NCI-H774 (cell line): ENCODE measurements at places on chromosomes 6 and 20.

- no peak for DNase-seq
Measured at GRCh38 chr6:168948002-168948401, 305.6 kb downstream of the THBS2 start.

DNA sequence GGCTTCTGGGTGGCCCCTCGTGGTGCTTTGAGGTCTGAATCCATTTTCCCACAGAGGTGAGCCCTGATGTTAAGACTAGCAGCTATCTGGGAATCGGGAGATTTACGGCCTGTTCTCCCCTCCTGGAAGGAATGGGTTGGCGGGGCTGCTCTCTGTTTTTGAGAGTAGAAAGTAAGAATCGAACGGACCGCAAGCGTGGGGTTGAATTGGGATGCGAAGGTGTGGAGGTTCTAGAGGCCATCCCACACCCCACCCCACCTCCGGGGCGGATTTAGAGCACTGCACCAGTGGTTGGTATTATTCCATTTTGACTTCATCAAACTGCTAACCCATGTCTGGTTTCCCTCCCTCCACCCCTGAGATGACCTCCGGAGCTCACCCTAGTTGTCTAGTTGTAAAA is 11.5 kb downstream of the PYGB start:
- no peak for DNase-seq

DNA sequence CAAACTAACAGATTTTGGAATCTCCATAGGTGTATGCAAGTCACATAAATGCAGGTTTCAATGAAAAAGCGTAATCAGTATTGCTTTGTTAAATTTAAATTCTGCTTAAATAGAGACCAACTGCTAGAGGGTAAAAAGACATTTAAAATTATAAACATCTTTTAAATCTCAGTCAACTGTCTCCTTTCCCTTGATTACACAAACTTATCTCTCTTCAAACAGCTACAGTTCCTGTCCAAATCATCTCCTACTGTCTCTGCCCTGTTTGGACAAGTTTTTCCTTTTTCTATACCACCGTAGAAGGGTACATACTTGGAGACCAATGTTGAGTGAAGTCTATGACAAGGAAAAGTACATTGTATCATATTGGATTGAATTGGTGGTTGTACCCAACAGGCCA is 43.5 kb downstream of the AGPAT4 start:
- no peak for DNase-seq

- DNase-seq, result no peak
Measured at GRCh38 chr6:75694406-75694805, 54.6 kb upstream of the MYO6 start.

DNA sequence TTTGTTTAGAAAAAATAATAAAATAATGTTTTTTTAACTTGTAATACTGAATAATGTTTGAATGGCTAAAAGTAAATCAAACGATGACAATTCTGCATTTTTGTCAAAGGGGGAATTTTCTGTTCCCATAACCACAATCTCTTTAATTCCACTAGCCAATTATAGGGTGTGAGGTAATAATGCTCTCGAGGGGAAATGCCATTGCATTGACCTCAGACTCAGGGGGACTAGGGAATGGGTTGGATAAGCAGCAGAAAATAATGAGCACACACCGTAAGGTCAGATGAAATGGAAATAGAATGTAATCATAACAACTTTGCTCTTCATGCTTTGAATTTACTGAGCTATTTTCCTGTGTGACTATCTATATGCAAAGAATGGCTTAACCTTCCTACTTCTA is 584.7 kb downstream of the RFPL4B start:
- no peak for DNase-seq

- no peak for DNase-seq
Measured at GRCh38 chr20:43953919-43954592, 39.4 kb downstream of the TOX2 start.

DNA sequence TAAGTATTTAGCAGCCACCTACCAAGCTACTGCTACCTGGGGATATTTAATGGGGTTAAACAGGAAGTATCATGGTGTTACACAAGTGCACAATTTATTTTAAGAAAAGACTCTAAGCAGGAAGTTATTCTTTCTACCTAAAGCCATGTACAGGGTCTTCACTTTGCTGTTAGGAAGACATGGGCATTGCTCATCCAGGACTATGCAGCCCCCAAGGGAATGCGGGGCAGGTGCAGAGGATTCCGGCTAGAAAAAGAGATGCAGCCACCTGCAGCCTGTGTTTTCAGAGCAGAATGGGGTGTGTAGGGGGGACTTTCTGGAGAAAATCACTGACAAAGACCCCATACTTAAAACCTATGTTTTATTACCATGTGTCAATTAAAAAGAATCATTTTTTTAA is 399.1 kb upstream of the NOX3 start:
- no peak for DNase-seq

- DNase-seq, result no peak
Measured at GRCh38 chr20:25452333-25452732, 44.9 kb downstream of the GINS1 start.

- no peak for DNase-seq
Measured at GRCh38 chr20:13251106-13251903, 30.2 kb downstream of the ISM1 start.

DNA sequence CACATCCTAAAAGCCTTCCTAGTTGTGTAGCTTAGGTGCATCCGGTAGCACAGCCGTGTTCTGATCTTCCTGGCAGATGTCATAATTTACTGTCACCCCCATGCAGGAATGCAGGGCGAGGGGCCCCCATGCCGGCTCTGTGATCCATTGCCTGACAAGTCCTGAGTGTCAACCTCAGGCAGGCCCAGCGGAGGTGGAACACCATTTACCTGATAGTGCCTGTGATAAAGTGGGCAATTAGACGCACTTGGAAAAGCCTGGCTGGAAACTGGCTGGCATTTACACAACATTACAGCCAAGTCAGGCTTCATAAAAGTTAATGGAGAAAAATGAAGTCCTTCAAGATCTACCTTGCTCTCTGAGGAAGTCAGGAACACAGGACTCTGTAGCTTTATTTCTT is 521.4 kb upstream of the JAG1 start:
- no peak for DNase-seq

GRCh38 chr6:144298916-144299315 is 13.8 kb downstream of the UTRN start:
- DNase-seq, result no peak

DNA sequence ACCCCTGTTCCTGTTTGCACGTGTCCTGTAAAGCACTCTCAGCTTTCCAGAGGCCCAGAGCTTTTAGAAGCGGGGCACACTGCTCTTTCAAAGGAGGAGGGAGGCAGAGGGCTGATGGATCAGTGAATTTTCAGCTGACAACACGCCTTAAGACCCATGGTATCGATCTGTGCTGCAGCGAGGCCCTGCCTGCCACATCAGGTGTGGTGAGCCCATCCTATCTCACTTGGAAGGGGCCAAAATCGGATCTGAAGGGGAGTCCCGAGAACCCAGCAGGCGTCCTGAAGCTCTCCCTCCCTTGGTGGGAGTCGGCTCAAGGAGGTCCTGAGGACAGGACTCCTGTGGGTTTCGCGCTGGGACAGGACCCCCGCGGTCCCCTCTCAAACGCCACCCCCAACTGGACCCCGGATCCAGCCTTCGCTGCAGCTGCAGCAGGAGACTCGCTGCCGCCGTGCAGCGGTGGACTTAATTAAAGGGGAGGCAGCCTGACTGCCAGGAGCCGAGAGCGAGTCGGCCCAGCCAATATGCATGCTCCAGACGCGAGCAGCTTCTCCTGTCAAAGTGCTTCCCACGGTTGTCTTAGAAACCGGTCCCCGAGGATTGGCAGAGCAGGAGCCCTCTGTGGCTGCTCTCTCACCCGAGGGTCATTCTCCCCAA is 580.0 kb upstream of the ZNF337 start:
- DNase-seq, result no peak

GRCh38 chr20:13877793-13878192 is 93.0 kb downstream of the NDUFAF5 start:
- DNase-seq, result peak; percentile 22

DNA sequence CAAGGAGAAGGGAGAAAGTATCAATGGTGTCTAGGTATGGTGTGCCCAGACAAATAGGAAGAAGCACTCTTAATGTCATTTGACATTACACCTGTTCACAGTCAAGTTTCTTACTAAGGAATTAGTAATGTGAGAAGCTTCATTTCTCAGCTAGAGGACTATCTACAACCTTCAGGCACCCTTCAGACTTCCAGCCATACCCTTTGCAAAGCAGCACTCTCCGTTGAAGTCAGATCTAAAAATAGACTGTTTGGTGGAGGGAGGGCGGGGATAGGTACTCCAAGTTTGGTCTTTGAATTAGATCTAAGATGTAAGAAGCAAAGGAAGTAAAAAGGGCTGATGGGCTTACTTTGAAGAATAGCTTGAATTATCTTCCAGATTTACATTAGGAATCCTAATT is 311.1 kb downstream of the SLC35F1 start:
- DNase-seq, result no peak

- no peak for DNase-seq
Measured at GRCh38 chr6:170159022-170159965, 131.6 kb downstream of the DLL1 start.

DNA sequence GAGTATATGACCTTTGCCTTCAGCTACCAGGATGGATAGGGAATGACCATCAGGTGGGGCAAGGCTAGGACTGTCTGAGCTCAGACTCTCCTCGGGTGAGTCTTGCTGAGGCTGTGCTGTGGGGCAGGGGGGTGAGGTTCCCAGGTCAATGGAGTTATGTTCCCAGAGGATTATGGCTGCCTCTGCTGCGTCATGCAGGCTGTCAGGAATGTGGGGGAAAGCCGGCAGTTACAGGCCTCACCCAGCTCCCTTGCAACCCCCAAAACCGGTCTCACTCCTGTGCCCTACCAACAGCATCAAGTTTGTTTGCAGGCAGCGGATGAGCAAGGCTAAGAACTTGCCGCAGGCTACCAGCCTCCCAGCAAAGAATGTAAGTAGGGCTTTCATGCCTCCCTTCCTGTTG is 93.5 kb downstream of the ESR1 start:
- no peak for DNase-seq

- no peak for DNase-seq
Measured at GRCh38 chr6:106630366-106630765, 988 bp downstream of the QRSL1 start.

GRCh38 chr6:134082191-134082590 is 29.8 kb upstream of the SLC2A12 start:
- no peak for DNase-seq

- no peak for DNase-seq
Measured at GRCh38 chr6:24990236-24990845, 54.6 kb upstream of the RIPOR2 start.

GRCh38 chr6:127186889-127187288 is 68.4 kb downstream of the RSPO3 start:
- no peak for DNase-seq
